ENCODE measurements at places on chromosomes 5 and 9.

GRCh38 chr5:39473156-39473775, 48.5 kb upstream of the DAB2 start:
- no peak for DNase-seq

- DNase-seq, result peak; percentile 78
Observed at GRCh38 chr9:89606624-89607311, 2.0 kb downstream of the GADD45G start.

- DNase-seq, result no peak
Observed at GRCh38 chr9:124202447-124202971, 55.2 kb upstream of the NEK6 start.

- DNase-seq, result no peak
Observed at GRCh38 chr9:38009990-38010389, 59.0 kb downstream of the SHB start.

GRCh38 chr9:109477258-109478050, 20.7 kb downstream of the PTPN3 start:
- no peak for DNase-seq

DNA sequence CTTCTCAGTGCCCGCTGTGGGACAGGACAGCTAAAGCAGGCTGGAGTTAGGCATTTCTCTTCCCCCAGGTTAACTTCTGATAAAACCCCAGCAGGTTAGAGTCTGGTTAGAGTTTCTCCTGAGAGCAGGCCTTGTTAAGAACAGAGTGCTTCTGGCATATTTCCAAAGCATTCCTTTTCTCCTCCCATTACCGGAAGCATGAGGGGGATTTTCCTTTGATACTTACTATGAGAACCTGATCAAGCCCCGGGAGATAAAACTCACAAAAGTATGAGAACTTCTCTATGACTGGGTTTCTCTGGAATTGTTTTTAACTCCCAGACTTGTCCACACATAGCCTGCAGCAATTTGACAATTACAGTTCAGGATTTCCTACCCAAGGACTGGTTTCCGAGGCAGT, 77.4 kb upstream of the MAST4 start:
- no peak for DNase-seq

DNA sequence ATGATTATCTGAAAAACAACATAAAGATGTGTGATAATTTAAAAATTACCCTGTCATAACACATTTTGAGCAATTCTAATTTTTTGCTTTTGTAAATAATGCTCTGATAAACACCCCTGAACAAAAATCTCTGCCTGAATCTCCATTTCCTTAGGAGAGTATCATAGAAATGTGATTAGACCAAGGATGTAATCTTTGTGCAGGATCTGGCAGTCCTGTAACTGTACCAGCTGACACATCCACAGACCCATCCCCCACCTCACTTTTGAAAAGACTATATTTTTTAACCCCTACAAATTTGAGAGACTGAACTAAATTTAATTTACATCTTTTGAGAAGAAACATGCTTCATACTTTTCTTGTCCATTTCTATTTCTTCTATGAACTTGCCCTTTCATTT, 101.7 kb downstream of the GNAQ start:
- DNase-seq, result no peak

- no peak for DNase-seq
Observed at GRCh38 chr5:1276930-1277329, 17.9 kb downstream of the TERT start.

DNA sequence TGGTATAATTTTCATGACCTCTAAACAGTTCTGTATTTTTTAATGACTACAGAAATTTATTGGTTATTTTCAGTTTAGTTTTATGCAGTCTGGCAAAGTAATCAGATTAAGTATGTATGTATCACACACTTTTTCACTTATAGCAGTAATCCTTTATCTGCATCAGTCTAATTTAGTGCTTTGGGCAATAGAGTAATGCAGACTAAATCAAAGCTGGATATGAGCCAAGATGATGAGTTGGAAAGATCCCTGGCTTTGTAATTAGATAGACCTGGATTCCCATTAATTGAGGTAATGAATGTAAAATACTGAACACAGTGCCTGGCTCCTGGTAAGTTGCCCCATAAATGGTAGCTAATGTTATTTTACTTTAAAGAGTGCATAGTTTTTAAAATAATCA, 215.4 kb upstream of the TLX3 start:
- peak; percentile 28 for DNase-seq

DNA sequence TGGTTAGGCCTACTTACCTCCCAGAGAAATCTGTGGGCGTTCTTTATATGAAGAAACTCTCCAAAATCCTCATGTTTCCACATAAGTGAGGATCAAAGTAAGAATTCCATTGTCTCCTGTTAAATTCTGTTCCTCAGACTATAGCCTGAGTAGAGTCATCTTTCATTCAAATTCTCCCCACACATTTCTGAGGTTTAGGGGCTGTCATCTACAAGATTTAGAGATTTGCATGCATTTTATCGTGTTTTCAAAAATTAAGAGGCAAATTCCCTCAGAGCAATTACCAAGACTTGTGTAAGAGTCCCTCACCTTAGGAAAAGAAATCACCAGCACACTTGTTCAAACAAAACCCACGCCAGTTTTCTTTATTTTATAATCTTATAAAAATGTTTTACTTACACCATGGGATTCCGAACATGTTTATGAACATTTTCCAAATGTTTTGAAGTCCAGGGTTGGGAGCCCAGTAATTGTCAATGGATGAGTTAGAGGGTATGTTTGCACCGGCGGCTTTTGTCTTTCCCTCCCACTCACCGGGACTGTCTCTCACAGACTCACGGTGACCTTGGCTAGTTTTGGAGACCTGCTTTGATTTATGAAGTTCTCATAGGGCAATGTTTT, 367.6 kb downstream of the ENC1 start:
- DNase-seq, result no peak

GRCh38 chr9:36148311-36149051, 11.9 kb downstream of the GLIPR2 start:
- no peak for DNase-seq

DNA sequence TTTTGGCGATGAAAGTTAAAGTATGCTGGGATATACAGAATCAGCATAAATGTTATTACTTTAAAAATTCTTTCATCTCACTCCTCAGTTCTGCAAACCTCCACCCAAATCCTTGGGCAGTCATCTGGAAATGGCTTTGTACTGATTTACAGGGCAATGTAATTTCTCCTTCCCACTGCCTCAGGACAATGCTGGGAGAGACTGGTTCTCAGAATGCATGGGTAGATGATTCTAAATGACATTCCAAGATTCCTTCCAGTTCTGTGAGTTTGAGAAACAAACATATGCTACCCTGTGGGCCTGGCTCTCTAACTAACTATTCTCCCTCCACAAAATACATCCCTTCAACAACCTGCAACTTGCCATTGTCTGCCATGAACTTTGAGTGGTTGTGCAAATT, 7.5 kb upstream of the PSAT1 start:
- DNase-seq, result no peak

DNA sequence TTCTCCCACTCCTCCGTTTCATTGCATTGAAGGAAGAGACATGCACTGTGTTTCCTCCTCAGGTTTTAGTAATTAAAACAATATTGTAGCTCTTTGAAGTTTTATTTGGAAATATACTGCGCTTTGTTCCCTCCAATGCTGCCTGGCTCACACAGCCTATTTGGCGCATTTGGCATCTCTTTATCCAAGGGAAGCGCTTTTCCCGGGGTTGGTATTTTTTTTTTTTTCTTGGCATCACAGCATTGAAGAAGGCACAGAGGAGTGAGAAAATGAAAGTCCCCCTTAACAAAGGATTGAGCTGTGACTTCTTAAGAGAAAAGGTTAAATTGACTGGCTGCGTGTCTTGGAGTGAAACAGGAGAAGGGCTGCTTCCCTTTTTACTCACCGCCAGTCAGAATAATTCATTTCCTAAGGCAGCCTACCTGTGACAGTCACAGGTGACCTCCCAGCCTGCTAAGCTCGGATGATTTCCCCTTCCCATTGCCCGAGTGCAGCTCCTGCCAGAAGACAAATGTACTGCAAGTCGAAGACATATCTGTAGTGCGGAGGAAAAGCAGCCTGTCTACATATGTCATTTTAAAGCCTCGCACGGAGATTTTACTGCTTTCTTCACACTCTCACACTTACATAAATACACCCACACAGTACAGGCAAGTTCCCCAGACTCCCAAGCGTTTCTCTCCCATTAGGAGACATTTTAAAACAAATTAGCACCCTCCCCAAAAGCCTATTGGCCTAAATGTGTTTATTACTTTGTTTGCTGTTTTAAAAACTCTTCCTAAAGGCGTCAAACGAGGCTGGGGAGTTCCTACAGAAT, 665.5 kb upstream of the ZNF608 start:
- DNase-seq, result no peak

DNA sequence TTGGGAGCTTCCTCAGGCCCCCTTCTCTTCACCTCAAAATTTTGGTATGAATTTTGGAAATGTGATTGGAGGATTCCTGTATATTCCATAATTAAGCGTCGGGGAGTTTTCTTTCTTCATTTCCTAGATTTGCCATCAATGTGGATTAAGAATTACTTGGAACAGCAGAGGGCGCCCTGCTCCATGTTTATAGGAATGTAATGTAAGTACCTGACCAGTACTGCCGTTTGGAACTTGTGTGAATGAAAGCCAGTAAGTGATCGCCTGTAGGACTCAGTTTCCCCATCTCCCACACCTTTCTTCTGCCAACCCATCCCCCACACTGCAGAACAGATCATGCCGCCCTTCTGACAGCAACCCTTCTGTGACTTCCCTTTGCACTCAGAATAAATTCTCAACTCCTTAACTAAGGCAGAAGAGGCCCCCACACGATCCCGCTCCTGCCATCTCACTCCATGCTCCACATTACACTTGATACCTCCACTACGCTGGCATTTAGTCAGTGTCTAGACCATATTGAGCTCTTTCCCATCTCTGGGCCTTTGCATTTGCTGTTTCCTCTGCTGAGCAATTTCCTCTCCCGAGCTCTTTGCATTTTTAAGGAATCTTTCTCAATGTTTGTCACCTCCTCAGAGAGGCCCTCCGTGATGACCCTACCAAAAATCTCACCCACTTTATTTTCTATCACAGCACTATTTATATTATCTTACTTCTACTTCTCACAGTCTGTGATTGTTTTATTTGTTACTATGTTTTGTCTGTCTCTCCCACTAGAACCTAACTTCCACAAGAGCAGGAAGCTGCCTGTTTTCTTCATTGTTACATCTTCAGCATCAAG, 79.5 kb upstream of the HTR4 start:
- DNase-seq, result peak; percentile 74

DNA sequence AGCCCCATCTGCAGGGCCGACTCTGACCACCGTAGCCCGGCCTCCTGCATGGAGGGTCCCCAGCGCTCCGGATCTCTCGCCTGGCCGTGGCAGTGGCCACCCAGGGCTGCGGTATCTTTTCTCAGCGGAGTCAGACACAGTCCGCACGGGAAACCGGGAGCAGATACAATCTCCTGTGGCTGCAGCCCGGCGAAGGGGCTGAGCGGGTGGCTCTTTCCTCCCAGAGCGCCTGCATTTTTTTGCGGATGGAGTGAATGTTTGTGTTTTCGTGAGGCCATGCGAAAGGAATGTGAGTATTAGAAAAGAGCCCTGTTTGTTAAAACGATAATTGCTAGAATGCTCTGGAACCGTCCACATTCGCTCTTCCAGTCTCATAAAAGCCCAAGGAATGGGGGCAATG, 53.4 kb upstream of the PTCH1 start:
- DNase-seq, result no peak

GRCh38 chr5:79464695-79465332, 49.1 kb downstream of the HOMER1 start:
- peak; percentile 56 for DNase-seq

DNA sequence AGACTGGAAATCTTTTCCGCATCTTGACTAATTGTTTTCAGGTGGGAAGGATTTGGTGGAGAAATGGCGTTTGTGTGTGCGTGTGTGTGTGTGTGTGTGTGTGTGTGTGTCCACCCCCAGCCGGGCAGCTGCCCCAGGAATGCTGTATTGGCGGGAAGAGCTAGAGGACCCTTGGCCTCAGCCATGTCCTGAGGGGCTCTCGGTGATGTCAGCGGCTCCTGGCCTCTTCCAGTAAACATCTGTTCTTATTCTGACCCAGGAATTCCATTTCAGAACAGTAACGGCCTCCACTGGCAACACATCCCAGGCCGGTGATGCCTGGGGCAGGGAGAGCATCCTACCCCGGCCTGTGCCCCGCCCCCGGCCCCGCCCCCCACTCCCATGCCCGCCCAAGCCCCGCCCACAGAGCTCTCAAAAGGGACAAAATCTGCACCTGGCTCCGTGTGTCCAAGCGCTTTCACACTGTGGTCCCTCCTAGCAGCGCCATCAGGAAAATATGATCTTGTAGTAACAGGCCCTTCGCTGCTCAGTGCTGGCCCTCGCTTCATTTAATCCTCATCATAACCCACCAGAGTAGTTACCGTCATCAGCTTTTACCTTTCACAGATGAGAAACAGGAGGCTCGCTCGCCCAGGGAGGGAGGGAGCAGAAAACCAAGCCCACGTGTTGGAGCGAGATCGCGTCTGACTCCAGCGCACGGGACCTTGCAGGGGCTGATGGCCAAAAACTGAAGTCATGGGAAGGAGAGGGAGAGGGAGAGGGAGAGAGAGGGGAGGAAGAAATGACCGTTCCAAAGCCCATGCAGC, 18.9 kb downstream of the ADAMTS2 start:
- no peak for DNase-seq

- no peak for DNase-seq
Observed at GRCh38 chr5:149730620-149731331, 666 bp downstream of the PPARGC1B start.

GRCh38 chr9:105131981-105132380, 112.5 kb upstream of the SLC44A1 start:
- no peak for DNase-seq

GRCh38 chr5:176360894-176361436, 599 bp downstream of the KIAA1191 start:
- no peak for DNase-seq

DNA sequence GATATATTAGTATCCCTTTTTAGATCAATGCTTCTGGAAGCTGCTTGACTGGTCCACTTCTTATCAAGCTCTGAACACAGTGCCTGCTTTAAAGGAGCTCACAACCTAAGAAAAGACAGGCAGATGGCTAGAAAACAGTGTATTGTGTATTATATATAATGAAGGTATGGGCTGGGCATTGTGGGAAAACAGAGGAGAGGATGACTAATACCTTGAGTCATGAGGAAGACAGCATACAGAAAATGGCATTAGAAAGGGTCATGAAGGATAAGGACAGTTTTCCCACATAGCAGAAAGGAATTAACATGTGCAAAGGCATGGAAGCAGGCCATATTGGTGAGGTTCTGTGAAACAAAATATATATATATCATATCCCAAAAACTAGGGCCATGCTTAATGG, 309.6 kb downstream of the MLLT3 start:
- DNase-seq, result no peak

Measured in NCI-H748 treated with DMSO at 0.1 percent for 48 hours (cell line).